Skin of body (tissue), 3 donors: ENCODE measurements at places on chromosomes 16 and 17.
A peak's percentile ranks its signal among the peaks of the same experiment; 100 is the strongest.

DNA sequence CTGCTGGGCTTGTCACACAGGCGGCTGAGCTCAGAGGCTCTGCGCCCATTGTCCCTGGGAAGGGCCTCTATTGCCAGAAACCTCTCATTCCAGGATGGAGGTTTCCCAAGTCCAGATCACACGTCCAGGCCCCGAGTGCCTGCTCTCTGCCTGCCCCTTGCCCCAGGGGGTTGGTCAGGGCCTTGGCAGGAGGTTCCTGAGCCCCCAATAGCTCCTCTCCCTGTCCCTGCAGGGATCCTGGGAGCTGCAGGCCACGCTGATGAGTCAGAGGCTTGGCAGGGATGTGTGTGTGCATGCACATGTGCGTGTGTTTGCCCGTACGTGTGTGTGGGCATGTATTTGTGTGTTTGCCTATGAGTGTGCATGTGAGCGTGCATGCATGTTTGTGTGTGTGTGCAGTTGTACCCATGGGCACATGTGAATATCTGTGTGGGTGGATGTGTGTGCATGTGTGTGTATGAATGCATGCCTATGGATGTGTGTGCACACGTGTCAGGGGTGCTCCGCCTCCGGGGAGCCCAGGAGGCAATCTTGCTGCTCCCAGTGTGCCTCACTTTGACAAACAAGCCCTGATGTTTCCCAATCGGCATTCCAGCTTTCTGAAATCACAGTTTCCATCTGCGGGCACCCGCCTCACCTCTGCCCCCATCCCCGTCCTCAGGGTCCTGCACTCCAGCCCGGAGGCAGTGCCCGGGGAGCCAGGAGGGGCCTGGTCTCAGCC, 98.4 kb upstream of the GSE1 start:
- peak; percentile 71 for DNase-seq

- no peak for DNase-seq
Observed at GRCh38 chr17:72677108-72677507, 415.4 kb downstream of the SLC39A11 start.

DNA sequence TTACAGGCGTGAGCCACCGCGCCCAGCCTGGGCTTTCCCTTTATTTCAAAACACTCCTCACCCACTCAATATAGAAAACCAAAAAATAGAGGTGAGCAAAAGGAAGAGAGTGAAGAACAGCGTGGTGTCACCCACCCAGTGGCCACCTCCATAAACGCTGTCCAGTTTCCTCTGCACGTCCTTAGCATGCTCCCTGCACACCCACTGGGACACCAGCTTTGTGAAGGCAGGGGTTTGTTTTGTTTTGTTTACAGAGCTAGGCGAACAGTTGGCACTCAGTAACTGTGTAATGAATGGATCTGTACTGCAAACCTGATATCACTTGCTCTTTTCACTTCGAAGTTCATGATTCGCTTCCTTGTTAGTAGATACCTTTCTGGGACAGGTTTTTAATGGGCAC, 73.0 kb downstream of the PRKCB start:
- DNase-seq, result no peak

GRCh38 chr16:77500286-77500598, 65.4 kb upstream of the ADAMTS18 start:
- no peak for DNase-seq

GRCh38 chr17:75774991-75775668, 9.5 kb upstream of the UNK start:
- peak; percentile 50 for DNase-seq

DNA sequence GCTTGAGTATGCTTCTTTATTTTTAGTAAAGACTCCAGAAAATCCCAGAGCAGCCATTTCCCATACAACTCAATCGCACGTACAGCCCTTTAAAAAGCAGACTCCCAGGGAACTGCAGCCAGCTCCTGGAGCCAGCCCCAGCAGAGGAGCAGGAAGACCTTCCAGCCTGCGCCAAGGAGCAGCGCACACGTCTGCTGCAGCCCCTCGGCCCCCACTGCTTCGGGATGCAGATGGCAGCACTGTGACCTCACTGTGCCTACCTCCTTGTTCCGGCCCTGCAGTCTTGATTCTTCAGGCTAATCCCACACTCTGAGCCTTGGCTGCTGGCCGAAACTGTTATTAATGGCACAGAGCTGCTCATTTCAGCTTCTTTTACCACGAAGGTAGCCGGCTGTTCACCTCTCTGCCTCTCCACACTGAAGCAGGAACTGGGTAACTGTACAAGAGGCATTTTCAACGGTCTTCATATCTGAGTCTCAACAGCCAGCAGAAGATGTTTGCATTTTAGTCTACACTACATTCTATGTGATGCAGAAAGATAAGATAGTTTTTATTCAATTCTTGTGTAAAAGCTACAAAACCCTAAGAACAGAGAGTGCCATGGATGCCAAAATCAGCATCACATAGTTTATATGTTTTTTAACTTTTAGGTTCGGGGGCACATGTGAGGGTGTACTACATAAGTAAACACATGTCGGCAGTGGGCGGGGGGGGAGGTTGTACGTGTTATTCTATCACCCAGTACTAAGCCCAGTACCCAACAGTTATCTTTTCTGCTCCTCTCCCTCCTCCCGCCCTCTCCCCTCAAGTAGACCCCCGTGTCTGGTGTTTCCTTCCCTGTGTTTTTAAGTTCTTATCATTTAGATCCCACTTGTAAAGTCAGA, 130.9 kb downstream of the ANKRD11 start:
- DNase-seq, result peak; percentile 34

DNA sequence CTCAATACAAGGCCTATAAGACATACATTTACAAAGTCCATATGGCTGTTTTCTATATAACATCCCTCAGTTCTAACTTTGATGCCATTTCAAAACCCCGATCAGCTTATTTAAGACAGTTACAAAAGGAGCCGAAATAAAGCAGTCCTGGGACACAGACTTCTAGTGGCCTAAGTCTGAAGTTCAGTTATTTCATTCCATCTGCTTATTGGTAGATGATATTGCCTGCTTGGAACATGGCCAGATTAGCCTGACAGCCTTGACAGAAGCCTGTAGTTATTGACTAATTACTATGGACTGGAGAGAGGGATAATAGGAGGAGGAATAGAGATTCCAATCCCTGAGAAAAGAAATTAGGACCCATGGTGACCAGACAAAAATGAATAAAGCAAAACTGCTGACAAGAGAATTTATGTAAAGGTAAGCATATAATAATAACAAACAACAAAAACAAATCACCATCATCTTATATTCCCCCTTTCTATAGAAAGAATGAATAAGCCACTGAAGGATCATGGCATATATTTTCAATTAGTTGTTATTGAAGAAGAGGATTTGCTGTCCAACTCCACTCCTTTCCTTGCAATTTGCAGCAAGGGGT, 206.3 kb upstream of the TOM1L1 start:
- DNase-seq, result no peak

GRCh38 chr17:81573794-81574642, 21.9 kb upstream of the FAAP100 start:
- DNase-seq, result no peak

GRCh38 chr16:21167360-21167759, 8.9 kb downstream of the LDAF1 start:
- DNase-seq, result no peak

- no peak for DNase-seq
Observed at GRCh38 chr17:39001703-39002637, 34.8 kb upstream of the FBXO47 start.

DNA sequence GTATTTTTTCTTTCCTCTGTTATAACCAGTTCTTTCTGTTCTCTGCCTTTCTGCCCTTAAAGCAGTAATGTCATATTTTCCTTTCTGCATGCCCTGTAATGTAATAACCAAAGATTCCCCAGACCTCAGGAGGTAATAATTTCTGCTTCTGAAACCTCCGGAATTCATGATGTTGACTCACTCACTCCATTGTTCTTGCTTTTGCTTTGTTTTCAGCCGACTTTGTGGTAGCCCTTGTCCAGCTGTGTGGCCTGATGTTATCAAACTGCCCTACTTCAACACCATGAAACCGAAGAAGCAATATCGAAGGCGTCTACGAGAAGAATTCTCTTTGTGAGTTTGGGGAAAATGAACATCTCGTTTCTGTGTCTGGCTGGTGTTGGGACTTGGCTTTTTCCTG, 55.9 kb downstream of the CDK12 start:
- DNase-seq, result no peak
